ENCODE measurements at places on chromosomes 2 and 18.

GRCh38 chr18:54787616-54788015, 40.7 kb upstream of the RAB27B start:
- no peak for DNase-seq

DNA sequence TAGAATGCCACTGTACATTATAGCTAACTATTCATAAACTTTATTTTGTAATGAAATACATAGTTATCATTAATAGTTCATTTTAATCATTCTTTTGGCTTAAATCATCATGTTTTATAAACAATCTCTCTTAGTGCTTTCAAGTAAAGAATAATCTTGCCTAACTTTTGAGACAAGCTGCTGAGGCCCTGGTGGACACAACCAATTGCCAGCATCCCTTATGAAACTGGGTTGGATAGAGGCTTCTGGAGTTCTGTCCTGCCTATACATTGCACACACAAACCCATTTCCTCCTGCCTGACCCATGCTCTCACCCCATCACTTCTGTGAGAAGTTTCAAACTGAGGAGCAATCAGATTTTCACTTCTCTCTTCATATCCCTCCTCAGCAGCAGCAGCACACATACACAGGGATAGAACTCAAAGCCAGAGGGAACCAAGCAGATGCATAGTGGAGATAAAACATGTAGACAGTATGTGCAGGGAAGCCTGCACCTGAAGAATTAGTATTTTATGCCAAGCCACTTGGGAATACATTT, 450.0 kb upstream of the SLC14A2 start:
- no peak for DNase-seq

- no peak for DNase-seq
Measured at GRCh38 chr18:31647127-31647753, 37.1 kb downstream of the B4GALT6 start.

DNA sequence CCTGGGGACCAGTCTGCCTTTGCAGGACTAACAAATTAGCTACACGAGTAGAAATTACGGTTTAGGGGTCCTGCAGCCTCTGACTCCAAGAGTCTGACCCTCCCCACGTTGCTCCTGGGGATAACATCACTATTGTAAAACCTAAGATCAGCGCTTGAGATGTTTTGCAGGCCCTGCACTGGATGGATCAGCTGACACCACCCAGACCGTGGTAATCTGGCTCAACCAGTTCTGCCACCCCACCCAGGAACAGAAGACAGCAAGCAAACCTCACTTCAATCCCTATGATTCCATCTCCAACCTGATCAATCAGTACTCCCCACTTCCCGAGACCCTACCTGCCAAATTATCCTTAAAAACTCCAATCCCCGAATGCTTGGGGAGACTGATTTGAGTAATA, 31.7 kb downstream of the NGEF start:
- DNase-seq = no peak

DNA sequence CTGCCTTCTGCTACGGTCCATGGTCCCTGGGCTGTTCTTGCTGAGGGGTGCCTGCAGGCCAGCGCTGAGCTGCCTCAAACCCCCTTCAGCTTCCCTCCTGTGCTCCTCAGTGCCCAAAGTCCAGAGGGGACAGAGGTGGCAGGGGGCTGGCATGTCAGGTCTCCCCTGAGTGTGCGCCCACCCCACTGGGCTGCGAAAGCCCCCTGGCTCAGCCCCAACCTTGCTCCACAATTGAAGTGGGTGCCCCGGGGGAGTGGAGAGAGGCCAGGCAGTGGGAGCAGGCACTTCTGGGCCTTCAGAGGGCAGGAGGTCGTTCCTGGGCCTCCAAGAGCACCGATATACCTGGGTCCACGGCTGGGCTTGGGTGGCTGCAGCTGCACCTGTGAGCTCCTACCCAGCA, 548.7 kb upstream of the FAM98A start:
- DNase-seq = no peak

DNA sequence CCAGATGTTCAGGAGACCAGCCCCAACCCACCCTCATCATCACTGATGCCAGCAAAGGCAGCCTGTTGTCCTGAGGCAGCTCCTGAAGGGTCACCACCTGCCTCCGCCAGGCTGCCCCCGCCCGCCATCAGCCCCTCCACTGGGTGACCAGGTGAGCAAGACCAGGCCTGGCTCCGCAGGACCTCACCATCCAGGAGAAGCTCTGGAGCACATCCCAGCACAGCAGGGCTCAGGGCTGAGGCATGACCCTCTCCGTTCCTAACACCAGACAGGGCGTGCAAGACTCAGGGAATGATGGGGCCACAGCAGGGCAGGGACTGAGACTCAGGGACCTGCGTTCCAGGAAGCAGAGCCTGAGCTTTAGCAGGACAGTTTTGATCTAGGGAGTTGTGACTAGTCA, 218.8 kb upstream of the RAB6C start:
- no peak for DNase-seq

GRCh38 chr18:54268751-54269150, 566 bp upstream of the POLI start:
- no peak for DNase-seq
